GM12891 (cell line): ENCODE measurements at places on chromosomes 16 and 17.

DNA sequence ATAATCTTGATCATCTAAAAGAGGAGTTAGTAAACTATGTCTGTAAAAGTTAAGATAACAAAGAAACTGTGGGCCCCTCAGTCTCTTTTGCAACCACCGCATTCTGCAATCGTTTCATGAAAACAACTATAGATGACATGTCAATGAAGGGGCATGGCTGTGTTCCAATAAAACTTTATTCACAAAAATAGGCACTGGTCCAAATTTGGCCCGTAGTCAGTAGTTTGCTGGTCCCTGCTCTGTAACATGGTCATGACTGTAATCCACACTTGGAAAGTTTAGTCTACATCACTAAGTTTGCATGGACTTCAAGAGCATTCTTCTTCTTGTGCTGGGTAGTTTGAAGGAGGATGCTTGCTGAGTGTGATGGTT lies 299.3 kb upstream of the PSMD7 start:
- no peak for DNase-seq

GRCh38 chr16:53085931-53086421 lies 31.2 kb downstream of the CHD9 start:
- DNase-seq, result no peak

- no peak for DNase-seq
Measured at GRCh38 chr17:8148560-8148959, 3.6 kb downstream of the PER1 start.

GRCh38 chr16:47096297-47096696 lies 47.4 kb downstream of the NETO2 start:
- no peak for DNase-seq

DNA sequence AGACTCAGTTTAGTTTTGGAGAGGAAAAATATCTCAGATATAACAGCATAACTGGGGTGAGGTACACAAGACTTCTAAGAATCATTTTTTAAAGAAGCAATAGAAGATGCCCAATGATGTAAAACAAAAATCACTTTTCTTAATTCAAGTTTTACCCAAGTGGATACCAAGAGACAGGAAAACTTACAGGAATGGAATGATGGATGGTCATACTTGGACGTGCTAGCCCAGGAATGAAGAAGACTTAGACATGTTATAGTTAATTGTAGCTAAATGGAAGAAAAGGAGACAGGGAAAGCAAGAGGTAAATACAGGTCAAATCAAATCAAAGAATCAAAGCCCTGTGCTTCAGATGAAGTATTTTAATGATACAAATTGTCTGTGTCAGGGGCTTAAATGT lies 312.7 kb upstream of the KCNJ16 start:
- no peak for DNase-seq

DNA sequence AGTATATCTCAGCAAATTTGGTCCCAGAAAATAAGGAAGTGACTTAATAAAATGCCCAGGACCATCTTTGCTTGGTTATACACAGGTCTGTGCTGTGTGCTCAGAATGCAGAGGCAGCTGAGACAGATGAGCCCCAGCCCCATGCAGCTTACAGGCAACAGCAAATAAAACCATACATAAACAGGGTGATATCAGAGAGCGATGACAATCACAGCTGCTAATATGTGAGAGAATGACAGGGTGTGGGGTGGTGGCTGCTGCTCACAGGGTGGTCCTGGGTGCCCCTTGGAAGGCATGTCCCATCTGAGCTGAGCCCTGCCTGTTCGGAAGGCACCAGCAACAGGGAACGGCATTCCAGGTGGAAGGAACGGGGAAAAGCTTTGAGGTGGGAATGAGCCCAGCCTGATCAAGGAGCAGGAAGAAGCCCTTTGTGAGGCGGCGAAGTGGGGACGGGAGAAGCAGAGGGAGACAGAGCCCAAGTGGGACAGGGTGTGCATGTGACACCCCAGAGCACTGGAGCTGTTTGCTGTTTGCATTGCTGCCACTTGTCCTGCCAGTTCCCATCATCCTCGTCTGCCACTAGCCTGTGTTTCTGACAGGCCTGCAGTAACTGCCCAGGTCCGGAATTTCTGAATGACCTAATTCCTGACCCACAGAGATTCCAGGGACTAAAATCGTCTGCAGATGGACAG lies 150.5 kb downstream of the KATNIP start:
- DNase-seq, result no peak

- no peak for DNase-seq
Measured at GRCh38 chr17:67577429-67578141, 140.2 kb upstream of the NOL11 start.

GRCh38 chr17:27633312-27634025 lies 2.5 kb downstream of the LGALS9 start:
- DNase-seq, result no peak

GRCh38 chr16:1550069-1550468 lies 16.6 kb downstream of the TMEM204 start:
- no peak for DNase-seq

- DNase-seq, result no peak
Measured at GRCh38 chr17:48261297-48261880, 153.8 kb downstream of the SNX11 start.

DNA sequence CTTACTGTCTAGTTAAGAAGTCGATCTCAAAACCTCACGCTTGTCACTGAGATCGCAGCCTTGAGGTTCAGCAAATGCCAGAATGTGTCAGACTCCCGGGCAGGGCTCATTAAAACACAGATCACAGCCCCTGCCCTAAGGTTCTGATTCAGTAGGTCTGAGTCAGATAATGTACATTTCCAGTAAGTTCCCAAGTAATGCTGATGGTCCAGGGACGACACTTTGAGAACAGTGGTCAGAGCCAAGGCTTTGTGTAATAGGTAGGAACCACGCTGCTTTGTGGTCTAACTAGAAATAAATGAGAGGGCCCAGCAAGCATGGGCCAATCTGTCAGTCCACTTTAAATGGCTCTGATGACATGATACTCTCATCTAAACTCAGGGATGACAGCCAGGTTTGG lies 228.6 kb downstream of the ZFHX3 start:
- DNase-seq, result no peak

DNA sequence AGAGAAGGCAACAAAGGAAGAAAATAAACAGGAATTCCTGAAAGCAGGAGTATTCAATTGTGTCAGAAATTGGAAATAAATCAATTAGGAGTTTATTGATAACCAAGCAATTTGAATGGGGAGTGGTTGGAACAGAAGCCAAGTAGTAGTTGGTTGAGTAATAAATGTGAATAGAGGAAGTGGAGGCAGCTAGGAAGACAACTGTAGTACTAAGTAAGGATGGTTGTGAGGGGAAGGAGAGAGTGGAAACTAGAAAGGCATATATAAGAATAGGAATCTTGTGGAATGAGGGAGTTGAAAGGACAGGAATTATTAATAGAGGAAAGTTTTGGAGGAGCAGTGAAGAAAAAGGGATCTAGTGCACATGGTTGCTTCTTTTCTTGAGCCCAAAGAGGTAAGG lies 34.4 kb downstream of the NFAT5 start:
- DNase-seq, result no peak

DNA sequence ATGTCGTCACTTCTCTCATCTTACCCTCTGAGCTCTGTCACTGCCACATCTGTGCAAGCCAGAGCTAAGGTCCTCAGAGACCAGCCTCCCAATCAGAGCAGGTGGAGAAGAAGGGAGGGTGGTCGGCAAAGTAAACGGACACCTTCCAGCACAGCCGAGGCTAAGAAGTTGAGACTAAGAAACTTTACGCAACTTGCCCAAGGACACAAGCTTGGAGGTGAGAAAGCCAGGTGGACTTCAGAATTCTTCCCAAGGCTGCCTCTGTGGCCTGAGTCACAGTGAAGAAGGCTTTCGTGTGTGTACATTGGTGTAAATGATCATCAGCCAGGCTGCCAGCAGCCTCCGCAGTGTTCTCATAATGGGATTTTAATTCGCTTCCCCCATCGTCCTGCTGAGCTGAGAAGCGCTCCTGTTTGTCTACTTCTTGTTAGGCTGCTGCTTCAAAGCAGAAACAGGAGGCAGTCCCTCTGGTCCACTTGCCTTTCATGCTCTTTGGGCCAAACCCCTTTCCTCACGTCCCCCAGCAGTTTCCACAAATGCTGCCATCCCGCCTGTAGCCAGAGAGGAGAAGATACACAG lies 125.0 kb upstream of the RPL38 start:
- DNase-seq, result no peak

DNA sequence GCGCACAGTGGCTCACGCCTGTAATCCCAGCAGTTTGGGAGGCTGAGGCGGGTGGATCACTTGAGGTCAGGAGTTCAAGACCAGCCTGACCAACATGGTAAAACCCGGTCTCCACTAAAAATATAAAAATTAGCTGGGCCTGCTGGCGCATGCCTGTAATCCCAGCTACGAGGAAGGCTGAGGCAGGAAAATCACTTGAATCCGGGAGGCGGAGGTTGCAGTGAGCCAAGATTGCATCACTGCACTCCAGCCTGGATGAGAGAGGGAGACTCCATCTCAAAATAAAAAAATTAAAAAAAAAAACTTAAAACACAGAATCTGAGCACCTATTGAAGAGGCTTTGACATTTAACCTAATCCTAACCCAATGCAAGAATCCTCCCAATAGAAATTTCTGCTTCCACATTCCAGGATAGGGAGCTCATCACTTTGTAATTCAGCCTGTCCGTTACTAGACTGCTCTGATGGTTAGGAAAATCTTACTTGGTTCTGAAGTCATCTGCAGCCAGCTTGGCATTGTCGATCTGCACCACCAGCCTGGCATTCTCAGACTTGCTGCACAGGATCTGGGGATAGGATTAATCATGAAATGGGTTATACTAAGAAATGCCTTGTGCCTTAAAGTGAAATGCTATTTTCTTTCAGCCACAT lies 2.1 kb downstream of the KRT33B start:
- DNase-seq, result no peak

DNA sequence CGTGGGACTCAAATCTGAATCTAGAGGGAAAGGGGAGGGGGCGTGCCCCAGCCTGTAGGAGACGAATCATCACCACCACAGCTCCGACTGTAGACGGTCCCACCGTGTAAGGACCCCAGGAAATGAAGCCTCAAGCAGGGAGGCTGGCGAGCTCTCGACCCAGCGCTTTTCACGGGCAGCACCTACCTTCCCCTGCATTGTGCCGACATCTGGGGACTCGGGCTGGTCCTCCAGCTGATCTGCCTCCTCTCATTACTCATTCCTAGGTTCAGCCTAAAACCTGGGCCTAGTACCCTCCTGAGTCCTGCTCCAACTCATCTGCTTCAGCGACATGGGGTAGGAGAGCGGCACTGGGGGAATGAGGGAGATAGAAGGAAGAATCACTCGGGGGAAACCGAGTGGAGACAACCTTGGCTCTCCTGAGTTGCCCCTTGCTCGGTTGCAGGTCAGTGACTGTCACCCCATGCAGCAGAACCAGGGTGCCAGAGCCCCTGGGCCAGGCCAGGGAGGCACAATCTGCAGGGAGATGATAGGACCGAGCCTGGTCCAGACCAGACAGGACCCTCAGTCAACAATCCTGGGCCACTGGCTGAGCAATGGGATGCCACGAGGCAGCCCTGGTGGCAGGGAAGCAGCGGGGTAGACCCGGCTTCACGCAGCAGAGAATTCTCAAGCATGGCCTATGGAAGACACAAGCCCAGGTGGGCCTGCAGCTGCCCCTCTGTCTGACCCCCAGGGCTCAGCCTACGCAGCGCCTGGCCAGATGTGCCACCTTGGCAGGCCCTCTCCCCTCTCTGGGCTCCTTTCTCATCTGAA lies 833 bp upstream of the BCAR1 start:
- DNase-seq, result no peak

- no peak for DNase-seq
Measured at GRCh38 chr16:3578121-3578520, 918 bp upstream of the NLRC3 start.

- DNase-seq, result no peak
Measured at GRCh38 chr16:85537795-85538401, 75.2 kb upstream of the GSE1 start.

- DNase-seq, result no peak
Measured at GRCh38 chr17:68457168-68457538, at the start of gene WIPI1. WIPI1 (minus strand) TSS chr17:68457496; CDS start chr17:68457421, 75 bp downstream.

DNA sequence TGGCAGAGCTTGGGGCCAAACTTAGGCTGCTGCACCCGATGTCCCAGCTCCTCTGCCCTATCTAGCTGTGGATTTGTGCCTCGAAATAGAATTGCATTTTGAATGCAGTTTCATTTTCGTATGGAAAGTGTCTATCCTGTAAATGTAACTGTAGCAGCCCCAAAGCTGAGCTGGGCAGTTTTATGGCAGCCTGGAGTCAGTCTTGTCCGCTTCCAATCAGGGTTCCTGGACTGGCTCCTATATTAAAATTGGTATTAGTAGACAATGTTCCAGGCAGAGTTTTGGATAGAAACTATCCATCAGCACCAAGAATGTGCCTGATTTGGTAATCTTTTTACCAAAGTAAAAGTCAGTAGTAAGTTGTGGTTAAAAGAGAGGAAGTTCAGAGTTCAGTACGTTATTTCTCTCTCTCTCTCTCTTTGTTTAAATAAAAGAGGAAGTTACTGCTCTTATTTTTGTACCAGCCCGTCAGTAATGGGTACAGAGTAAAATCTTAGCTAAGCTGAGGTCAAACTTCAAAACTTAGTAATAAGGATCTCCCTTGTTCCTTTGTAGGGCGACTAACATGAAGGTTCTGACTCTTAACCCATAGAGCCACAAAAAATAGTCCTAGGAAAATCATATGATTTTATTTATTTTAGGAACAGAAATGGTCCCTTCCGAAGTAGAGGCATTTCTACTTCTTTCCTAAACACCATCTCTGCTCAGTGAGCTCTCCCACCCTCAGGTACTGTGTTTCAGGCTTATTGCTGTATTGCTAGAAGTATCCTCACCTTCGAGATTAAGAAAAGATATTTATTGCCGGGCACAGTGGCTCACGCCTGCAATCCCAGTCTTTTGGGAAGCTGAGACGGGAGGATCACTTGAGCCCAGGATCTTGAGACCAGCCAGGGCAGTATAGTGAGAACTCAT lies 28.0 kb downstream of the PRKCB start:
- DNase-seq, result no peak

GRCh38 chr16:57730771-57731730 lies 4.5 kb upstream of the KATNB1 start:
- DNase-seq, result no peak

DNA sequence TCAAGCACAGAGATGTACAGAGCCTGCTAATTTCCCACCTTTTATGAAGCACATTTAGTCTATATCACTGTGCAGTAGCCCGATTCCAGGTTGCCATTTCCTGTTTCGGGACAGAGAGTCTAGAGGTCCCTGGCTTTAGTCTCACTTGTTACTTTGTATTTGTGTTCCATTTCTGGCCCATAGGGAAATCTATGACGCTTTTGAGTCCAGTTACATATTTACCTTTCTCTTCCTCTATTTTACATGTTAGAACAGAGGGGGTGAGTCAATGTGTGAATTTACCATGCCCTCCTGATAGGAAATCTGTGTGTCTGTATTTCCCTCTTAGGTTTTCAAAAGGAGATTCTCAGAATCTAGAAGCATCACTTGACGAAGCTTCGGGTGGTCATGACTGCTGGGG lies 227.1 kb upstream of the ZFHX3 start:
- no peak for DNase-seq
